ACHN (cell line): ENCODE measurements at places on chromosomes 16 and 17.

- no peak for DNase-seq
Observed at GRCh38 chr16:11689031-11689840, 21.0 kb downstream of the SNN start.

- no peak for DNase-seq
Observed at GRCh38 chr17:82004517-82005455, 17.9 kb downstream of the CENPX start.

GRCh38 chr17:79401704-79402674, 208.9 kb downstream of the RBFOX3 start:
- no peak for DNase-seq

DNA sequence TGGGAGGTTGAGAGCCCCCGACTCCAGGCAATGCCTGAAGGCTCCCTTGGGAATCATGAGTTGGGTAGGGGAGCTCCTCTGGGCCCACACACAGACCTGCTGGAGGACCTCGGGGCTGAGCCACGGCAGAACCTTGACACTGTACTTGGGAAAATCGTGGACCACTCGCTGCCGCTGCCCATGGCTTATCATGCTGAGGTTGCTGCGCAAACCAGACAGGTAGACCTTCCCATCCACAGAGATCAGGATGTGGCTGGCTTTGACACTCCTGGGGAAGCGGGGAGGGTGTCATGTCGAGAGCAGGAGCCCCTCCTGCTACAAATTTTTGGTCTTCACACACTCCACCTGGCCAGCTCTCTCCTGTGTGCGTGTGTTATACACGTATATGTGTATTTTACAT, 7.2 kb upstream of the LIMD2 start:
- DNase-seq = no peak

DNA sequence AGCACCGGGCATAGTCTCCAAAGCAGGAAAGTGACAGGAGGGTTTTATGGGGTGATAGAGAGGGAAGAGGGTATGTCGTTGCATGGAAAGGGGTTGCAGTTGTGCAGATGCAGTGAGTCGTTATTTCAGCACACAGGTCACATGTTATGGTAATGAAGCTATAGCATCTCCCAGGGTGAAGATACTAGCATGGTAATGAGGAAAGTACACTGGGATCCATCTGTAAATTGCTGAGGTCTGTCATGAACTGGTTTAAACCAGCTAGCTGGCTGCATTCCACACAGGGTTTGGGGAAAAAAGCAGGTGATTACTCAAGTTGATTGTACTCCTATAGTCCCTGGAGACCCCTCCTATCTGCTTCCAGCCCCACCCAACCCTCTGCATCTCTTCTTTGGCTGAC, 11.7 kb downstream of the COX11 start:
- DNase-seq = no peak

- DNase-seq = peak; percentile 17
Observed at GRCh38 chr17:45332989-45333701, 16.3 kb upstream of the MAP3K14 start.

DNA sequence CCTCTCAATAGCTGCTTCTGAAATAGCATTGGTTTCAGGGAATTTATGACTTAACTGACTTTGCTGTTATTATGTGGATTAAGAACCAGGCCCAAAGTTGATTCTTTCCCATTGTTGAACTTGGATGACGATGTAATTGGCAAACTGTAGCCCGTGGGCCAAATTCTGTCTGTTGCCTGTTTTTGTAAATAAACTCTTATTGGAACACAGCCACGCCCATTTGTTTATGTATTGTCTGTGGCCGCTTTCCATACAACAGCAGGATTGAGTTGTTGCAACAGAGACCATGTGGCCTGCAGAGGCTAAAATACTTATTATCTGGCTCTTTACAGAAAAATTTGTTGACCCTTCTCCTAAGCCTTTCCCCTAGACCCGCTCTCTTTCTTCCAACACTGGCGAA, 31.6 kb downstream of the NTN1 start:
- DNase-seq = no peak

DNA sequence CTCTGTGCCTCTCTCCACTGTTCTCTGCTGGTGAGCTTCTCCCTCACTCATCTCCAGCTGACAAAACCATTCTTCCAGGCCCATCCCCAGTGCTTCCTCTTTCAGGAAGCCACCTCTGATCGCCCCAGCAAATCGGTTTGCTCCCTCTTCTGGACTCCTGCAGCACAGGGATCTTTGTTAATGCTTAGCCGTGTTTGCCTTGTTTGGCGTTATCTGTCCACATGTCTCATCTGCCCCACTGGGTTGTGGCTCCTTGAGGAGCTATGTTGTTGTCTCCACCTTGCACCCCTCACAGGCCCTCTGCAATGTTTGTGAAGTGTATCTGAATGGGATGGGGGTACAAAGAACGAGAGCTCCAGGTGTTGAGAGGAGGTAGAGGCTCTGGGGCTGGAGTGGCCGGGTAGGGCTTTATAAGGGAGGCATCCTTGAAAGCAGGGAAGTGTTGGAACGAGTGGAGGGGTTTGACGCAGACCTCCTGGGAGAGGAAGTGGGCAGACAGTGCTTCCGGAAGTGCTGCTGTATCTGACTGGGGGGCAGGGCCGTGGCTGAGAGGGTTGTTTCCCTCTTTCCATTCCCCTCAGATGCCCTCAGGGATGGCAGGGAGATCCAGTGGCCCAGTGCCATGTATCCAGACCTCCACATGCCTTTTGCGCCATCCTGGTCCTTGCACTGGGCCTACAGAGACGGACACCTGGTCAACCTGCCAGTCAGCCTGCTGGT, 27.8 kb downstream of the CASKIN2 start:
- no peak for DNase-seq

DNA sequence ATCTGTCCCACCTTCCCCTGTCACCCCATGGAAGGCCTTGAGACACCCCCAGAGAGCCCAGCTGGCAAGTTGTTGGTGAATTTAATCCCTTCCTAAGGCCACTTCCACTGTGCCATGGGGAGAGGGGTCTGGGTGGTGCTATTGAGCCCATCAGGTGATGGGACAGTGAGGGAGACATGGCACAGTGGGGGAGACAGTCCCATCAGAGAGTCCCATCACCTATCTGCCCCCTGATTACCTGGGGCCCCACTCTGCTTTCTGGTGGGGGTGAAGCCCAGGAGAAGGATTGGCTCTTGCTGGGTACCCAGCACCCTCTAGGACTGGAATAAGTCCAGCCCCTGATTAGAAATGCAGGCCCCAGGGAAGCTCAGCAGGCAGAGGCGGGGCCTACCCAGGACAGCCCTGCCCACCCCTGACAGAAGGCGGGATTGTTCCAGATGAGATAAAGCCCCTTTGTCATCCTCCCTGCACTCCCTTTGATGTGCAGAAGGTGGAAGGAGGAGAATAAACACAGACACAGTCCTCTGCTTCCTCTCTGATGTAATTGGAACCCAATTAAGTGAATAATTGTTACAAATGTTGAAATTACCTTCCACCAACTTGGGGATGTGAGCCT, 18.9 kb downstream of the TMEM132E start:
- no peak for DNase-seq

GRCh38 chr17:75738218-75738802, 17.1 kb downstream of the ITGB4 start:
- DNase-seq = no peak

- no peak for DNase-seq
Observed at GRCh38 chr17:40547079-40547784, 18.0 kb downstream of the CCR7 start.

DNA sequence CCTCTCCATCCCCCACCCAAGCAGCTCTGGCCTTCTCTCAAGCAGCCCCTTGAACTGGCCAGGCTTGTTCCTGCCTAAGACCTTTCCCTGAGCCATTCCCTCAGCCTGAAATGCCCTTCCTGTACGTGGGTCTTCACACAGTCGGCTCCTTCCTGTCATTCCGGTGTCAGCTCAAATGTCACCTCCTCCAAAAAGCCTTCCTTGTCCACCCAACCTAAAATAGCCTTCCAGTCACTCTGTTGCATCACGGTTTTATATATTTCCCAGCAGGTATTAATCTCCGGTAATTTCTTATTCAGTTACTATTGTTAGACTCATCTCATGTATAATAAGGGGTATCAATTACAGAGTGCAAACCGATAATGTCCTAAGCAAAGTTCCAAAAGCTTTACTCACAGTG, 51.8 kb downstream of the C17orf67 start:
- no peak for DNase-seq

GRCh38 chr17:6239241-6239798, 169.1 kb downstream of the WSCD1 start:
- no peak for DNase-seq

GRCh38 chr16:2054543-2055245, 6.9 kb downstream of the TSC2 start:
- no peak for DNase-seq

DNA sequence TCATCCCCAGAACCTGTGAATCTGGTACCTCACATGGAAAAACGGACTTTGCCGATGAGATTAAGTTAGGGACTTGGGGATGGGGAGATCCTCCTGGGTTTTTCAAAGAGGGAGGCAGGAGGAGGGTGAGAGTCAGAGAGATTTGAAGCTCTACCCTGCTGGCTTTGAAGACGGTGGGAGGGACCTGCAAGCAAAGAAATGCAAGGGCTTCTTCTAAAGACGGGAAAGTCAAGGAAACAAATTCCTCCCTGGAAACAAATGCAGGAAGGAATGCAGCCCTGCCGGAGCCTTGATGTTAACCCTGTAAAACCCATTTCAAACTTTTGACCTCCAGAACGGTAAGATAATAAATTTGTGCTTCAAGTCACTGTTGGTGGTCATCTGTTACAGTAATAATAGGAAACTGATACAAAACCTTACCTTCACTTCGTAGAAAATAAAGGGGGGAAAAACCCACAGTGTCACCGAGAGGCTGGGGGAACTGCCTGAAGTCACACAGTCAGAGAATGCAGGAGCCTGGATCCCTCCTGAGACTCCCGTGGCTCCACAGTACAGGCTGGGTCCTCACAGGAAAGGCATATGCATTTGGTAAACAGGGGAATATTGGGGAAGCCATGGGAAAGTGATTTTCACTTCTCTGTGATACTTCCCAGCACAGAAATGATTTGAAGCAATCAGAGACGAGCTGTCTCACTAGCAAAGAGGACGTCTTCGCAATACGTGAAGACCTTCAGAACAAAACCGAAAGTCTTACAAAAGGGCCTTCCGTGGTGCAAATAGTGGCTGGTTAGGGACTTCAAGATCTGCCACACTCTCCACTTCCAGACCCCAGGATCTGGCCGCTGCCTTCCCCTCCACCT, 58.9 kb upstream of the CLEC3A start:
- DNase-seq = no peak

DNA sequence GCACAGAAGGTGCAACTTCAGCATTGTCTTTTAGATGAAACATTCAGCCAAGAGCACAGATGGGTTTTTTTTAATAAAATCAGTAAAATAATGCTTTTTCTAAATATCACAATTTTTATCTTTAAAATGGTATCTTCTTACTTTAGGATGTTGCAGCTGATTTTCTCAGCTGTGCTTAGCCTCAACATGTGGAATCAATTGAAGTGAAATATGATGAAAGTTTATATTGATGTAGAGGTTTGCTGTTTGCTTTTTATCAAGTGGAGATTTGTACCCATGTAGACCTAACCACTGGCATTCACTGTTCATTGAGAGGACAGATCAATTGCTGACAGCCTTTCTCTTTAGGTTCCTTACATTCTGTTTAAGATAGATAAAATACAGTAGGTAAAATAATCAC, 107.8 kb downstream of the CYB561 start:
- DNase-seq = no peak

- DNase-seq = no peak
Observed at GRCh38 chr17:51015145-51015558, 105.5 kb downstream of the SPAG9 start.
